Stimulated activated CD8-positive, alpha-beta memory T cell treated with anti-CD3 and anti-CD28 coated beads, Interleukin-4, amount 100 ng/mL, for 1 hour (primary cell): ENCODE measurements at places on chromosomes 4 and X.

- no peak for DNase-seq
Measured at GRCh38 chrX:9745417-9746115, 20.1 kb downstream of the GPR143 start.

GRCh38 chr4:113288257-113288656 lies 238.8 kb downstream of the ANK2 start:
- no peak for DNase-seq

DNA sequence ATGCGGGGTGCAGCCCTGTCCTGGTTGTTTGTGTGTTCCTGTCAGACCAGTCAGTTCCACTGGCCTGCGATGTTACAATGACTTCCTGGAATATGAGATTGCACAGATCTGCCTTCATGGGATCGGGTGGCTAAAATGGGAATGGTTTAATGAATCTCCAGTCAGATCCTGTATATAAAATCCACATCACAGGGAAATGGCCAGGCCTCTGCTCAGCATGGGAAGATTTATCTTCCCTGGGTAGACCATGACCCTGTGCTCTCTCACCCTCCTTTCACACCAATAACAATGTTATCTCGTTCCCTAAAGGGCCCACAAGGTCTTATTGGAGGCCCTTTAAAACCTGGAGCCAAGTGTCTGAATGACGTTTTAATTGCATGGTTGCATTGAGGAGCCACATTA lies 307.4 kb downstream of the RAB28 start:
- no peak for DNase-seq

GRCh38 chrX:68848189-68848940 lies 19.5 kb downstream of the EFNB1 start:
- no peak for DNase-seq

DNA sequence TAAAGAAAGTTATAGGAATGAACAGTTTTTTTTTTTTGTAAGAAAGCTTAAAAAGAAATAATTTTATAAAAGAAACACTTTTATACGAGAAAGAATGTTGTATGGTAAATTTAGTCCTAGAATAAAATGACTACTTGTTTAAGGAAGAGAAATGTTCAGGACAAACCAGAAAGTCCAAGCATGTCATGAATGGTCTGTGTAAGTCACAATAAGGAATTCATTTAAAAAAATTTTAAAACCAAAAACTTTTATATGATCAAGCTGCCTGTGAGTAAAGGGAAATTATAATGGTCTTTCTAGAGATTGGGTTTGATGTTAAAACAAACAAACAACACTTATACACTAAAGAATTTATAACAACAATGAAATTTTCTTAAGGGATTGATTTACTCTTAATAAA lies 858.9 kb upstream of the PCDH7 start:
- no peak for DNase-seq

- DNase-seq, result no peak
Measured at GRCh38 chr4:36493251-36493650, 211.8 kb downstream of the DTHD1 start.

- DNase-seq, result no peak
Measured at GRCh38 chr4:91198951-91199350, 1071.8 kb downstream of the CCSER1 start.

DNA sequence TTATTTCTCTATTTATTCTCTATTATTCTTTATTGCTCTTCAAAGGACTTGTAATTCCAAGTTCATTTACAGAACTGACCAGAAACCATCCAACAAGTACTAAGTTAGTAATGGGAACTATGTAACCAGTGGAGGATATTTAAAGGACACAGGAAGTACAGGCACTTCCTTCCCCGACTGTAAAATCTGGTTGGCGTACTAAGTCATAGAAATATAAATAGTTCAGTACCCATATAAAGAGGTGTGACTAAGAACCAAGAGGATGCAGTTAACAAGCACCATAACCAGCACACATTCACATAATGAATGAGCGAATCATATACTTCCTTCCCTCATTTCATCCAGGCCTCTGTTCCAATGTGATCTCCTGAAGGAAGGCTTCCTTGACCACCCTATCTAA lies 3.6 kb upstream of the EIF4E start:
- no peak for DNase-seq

DNA sequence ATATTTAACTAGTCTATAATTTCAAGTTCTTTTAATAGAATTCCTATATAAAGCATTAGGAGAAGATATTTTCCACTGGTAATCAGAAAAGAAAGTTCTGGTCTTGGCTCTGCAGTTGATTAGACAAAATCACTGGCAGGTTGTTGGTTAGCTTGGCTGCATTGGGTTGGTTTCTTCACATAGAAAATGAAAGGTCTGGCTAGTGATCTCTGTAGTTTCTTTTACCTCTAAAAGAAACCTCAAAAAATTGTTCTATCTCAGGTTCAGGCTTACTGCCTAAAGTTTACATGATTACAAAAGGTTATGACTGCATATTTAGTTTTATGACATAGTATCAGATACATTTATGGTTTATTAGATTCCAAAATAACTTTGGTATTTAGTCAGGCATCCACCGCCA lies 95.8 kb upstream of the NAP1L5 start:
- DNase-seq, result no peak

- DNase-seq, result no peak
Measured at GRCh38 chr4:152024881-152025280, 264.1 kb upstream of the GATB start.

DNA sequence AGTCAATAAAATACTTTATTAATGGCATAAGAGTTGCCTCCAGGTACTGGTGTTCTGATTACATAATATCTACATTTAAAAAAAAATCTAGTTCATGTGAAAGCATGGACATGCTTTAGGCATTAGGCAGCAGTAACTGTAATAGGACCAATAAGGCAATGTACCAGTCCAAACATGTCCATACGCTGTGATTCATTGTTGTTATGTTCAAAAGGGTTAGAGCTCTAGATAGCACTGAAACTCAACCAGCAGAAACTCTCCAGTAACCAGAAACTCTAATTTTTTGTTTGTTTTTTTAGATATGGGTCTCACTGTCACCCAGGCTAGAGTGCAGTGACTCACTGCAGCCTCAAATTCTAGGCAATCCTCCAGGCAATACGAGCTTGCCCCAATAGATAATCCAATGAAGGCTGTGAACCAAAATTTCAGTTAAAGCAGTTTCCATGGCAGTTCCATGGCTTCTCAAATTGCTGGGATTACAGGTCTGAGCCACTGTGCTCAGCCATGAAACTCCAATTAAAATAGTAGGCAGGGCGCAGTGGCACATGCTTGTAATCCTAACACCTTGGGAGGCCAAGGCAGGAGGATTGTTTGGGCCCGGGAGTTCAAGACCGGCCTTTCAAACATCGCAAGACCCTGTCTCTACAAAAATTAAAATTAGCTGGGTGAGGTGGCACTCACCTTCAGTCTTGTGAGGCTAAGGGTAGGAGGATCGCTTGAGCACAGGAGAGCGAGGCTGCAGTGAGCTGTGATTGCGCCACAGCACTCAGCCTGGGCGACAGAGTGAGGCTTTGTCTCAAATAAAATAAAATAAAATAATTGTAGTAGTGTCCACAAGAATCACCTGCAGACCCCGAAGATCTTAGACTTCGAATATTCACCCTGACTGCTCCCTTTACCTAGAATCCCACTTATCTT lies 36.3 kb downstream of the MGARP start:
- no peak for DNase-seq

GRCh38 chrX:118726887-118727685 lies at the start of gene IL13RA1:
TSS of gene IL13RA1 (plus strand) at chrX:118727606. CDS start at chrX:118727639, 33 bp downstream.
- no peak for DNase-seq

GRCh38 chrX:79588233-79588632 lies 221.1 kb upstream of the ITM2A start:
- no peak for DNase-seq

DNA sequence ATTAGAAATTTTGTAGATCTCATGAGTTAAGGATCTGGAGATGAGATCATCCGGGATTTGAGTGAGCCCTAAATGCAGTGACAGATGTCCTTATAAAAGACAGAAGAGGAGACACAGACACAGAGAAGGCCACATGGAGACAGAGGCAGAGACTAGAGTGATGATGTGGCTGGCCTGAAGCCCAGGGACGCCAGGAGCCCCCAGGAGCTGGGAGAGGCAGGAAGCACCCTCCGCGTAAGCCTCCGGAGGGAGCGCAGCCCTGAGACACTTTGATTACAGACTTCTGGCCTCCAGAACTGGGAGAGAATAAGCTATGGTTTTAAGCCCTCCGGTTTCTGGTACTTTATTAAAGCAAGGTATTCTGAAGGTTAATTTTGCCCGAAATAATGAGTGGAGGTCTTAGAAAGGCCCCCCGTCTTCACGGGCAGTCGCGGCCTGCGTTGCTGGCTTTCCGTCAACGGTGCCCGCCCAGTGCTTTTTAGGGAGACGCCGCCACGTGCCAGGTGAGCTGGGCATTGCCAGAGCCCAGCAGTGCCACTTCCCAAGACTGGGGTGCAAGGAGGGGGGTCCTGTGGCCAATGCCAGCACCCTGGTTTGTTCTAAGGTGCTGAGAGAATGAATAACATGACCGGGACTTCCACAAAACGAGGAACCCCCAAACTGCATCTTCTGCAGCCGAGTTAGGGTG lies 8.1 kb downstream of the DHRSX start:
- DNase-seq, result no peak

DNA sequence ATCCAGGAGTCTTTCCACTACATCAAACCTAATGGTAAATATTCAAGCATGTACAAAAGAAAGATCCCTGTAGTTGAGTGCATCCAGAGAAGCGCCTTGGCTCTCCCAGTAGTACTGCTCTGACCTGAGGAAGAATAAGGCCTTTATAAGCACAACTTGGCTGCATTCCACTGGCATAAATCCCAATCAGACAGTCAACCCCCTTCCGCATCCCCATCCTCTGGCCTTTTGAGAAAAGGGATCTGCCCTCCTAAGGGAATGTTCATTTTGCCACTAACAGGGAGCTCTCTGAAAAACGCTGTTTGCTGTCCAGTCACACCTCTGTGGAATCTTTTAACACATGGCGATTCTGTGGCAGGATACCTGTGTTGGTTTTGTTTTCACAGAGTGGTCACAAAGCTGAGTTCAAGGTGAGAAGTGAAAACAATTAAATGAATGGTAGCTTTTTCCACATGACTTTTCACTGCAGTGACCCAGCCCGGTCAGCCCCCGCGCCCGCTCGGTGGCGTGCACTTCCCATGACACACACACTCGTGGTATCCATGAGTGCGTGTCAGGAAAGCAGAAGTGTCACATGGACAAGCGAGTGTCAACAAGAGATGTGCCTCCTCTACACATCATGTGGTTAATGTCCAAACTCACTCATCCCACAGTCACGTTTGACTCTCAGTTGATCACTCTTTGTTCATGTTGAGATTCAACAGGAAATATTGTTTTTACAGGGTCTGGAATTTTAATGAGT lies 112.2 kb upstream of the ENPP6 start:
- no peak for DNase-seq

GRCh38 chrX:131894995-131895394 lies 128.1 kb upstream of the STK26 start:
- no peak for DNase-seq

DNA sequence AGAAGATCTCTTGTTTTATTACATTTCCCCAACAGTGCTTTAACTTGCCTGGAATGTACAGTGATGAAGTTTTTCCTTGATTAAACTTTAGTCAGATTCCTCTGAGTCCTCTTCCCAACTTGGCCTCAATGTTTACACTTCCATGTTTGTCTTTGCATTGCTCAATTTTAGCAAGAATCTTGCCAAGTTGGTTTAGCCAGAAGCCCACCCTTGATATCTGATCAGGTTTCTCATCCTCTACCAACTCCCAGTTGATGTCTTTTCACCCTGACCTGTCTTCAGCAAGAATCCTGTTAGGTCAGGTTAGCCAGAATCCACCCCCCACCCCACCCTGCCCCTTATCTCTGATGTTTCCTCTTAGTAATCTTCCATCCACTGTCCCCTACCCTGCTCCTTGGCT lies 120.9 kb downstream of the MBNL3 start:
- DNase-seq, result no peak

DNA sequence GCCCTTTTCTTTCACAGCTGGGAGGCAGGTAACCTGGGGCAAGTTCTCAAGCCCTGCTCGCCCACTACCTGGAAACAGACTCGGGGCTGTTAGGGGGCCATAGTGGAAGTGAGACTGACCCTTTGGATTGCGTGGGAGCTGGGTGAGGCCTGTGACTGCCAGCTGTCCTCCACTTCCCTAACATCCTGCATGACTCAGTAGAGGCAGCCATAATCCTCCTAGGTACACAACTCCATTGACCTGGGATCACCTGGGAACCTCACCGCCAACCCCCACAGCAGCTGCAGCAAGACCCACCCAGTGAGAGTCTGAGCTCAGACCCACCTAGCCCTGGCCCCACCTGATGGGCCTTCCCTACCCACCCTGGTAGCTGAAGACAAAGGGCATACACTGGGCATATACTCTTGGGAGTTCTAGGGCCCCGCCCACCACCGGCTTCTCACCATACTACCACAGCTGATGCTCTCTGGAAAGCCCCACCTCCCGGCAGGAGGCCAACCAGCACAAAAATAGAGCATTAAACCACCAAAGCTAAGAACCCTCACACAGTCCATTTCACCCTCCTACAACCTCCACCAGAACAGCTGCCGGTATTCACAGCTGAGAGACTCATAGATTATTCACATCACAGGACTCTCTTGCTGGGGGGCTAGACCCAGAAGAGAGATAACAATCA lies 61.1 kb upstream of the DCTD start:
- no peak for DNase-seq

GRCh38 chr4:108586778-108587177 lies 33.6 kb upstream of the RPL34 start:
- no peak for DNase-seq

DNA sequence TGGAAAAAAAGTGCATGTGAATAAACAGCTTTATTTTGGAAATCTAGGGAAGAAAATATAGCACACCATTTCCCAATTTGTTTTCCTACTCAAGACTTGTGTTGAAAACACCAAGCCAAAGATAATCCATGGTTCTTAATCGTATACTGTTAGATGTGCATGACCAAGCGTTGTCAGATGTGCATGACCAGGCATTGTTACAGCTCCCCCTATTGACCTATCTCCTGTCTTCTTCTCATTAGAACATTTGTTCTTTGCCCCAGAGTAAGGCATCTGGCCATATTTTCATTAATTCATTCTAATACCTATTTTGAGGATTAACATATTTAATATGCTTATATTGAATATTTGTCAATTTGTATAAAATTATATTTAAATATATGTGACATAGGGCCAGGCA lies 14.4 kb upstream of the VCX start:
- DNase-seq, result no peak

DNA sequence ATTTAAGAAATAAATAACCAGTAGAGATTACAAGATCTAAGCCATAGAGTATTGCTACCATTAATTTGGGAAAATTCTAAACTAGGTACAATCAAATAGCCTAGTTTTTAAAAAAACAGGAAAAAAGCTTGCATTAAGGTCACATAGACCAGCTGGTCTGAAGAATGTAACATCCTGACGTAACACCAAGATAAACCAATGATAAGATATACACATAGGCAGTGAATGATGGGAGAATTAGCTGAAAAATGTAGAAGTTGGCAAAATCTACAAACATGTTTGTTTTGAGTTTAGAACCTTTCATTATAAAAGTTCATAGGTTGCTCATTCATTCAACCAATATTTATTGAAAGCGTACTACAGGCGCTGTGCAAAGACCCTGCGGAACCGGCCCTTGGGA lies 120.0 kb downstream of the SH3RF1 start:
- DNase-seq, result no peak
